ENCODE measurements at places on chromosomes 13 and 19.

DNA sequence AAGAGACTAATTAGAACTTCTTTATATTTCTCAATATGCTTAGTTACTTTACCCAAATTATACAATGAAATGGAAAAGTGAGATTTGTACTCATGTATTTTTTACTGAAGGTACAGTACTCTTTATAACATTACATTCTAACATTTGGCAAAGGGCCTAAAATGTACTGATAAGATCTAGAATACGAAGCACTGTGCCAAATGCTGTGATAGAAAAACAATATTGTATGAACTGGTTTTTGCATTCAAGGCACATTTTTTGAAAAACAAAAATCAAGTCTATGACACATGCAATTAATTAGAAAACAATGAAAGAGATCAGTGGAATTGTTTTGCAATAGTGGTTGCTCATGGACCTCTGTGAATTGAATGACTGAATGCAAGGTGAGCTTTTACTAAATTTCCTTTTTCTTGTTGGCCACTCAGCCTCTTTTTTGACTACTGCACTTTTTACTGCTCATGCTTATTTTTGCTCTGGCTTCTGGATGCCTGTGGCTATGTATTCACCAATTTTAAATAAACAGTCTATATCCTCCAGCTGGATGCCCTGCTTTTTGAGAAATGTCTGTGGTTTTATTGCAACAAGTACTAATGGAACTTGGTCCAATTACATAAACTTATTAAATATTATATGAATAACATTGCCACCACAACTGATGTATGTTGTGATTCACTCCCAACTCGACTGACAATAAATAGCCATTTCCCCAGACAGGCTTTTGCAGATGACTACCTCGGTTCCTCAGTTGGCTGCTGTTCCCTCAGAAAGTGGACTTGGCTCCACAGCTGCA, 41.4 kb upstream of the OBI1 start:
- no peak for DNase-seq

DNA sequence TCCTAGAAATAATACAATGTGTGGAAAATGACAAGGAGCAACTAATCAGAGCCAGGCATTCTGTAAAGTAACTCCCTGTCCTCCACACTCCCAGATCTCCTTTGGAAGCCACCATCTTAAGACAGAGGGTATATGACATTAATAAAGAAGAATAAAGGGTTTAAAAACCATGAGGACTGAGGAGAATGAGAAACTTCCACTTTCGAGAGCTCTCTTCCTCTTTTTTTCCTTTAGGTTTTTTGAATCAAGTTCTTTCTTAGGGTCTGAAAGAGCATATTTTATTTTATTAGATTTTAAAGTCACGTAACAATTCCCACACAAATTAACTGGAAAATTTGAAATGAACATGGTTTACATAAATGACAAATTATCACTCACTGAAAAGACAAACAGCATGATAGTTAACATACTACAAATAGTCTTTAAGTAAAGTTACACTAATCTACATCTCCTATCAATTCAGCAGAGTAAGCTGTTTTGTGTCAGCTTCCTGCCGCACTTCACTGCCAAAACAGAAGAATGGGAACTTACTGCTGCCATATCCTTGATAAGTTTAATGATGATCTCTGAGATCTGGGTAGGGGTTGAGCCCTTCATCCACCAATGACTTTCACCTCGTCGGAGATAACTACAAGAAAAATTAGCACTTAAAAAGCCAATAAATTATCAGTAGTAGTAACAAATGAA, 38.6 kb upstream of the FBXL3 start:
- DNase-seq = no peak

DNA sequence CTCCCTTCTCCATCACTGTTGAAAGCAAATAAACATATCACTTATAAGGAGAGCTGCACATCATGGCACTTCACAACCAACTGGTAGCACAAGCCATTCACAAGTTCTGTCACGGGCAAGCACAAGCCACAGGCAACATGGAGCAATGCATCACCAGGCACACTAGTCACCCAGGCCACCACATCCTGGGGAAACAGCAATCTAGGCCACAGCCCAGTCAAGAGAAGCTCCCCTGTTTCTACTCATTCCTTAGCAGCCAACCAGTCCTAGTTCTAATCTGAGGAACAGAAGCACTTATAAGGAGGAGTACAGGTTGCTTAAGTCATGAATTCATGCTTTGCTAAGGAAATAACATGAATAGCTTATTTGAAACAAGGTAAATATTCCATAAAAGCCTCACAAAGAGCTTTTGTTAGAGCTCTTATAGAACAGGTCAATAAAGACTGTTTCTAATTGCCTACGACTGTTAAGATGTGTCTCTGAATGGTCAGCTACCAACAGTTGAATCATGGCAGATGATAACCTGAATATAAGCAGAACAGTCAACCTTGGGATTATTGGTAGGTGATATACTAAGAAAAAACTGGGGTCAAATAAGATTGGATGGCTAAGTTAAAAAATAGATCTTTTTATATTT, 169.0 kb downstream of the TBC1D4 start:
- DNase-seq = no peak

DNA sequence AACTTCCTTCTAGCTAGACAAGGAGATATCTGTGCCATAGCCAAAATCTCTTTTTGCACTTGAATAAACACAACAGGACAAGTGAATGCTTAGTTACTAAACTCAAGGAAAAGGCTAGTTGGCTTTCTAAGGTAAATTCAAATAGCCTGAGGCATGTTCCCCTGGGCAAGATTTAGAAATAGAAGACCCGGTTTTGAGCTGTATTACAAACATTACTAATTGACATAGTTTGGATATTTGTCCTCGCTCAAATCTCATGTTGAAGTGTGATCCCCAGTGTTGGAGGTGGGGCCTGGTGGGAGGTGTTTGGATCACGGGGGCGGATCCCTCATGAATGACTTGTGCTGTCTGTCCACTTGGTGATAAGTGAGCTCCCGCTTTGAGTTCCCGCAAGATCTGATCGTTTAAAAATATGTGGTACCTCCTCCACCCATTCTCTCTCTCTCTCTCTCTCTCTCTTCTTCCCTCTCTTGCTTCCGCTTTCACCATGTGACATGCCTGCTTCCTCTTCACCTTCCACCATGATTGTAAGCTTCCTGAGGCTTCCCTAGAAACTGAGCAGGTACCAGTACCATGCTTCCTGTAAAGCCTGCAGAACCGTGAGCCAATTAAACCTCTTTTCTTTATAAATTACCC, 3.9 kb upstream of the KBTBD6 start:
- no peak for DNase-seq

GRCh38 chr13:77431449-77431848, 104.1 kb upstream of the SCEL start:
- DNase-seq = no peak

- DNase-seq = no peak
Measured at GRCh38 chr13:98315466-98315865, 138.4 kb upstream of the RNF113B start.

- DNase-seq = no peak
Measured at GRCh38 chr13:85347251-85347650, 452.0 kb downstream of the SLITRK6 start.

DNA sequence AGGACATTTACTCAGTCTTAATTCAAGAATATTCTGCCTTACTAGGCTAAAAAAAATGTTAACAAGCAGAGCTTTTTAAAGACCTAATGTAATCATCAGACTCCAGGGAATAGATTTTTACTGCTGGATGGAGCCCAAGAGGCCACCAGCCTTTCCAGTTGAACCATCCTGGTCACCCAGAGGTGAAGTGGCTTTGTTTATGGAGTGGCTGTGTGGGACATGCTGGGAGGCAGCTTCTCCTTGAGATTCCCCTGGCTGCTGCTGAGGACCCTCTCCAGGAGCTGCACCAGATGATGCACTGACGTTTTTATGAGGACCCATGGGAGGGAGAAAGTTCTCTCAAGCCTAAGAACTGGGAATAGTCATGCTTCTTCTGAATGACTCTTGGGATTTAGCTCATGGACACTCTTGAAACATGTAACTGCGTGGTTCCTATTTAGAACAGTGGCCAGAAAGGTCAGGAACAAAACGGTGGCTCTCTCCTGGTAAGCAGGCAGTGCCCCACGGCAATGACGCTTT, 205.9 kb upstream of the MIR17HG start:
- no peak for DNase-seq

- DNase-seq = no peak
Measured at GRCh38 chr19:42175952-42176648, 41.4 kb downstream of the DEDD2 start.

DNA sequence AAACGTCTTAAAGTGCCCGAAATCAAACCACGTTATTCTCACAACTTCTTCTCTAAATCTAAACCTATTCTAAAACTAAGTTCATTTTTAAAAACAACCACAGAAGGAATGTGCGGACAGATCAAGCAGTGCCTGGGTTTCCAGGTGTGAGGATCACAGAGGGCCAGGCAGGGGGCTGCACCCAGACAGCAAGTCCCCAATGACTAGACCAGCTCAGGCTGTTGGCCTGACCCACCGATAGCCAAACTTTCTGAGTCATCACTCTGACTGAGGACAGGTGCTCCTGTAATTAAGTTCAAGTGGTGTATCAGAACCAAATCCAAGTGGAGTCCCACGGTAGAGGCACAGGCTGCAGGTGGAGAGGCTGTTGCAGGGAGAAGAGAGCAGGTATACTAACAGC, 37.6 kb upstream of the EPHX3 start:
- no peak for DNase-seq

- no peak for DNase-seq
Measured at GRCh38 chr13:94394723-94395122, 84.8 kb downstream of the DCT start.

- DNase-seq = no peak
Measured at GRCh38 chr13:106246242-106246641, 289.2 kb downstream of the EFNB2 start.

All from stimulated activated CD8-positive, alpha-beta memory T cell treated with anti-CD3 and anti-CD28 coated beads, Interleukin-12 subunit alpha, Interleukin-12 subunit beta, amount 100 ng/mL, for 4 hours (primary cell).